ENCODE measurements at places on chromosomes 3 and 15.

- DNase-seq: no peak
These were observed 452.8 kb downstream of the FHIT start for GRCh38 chr3:60798456-60798855.

DNA sequence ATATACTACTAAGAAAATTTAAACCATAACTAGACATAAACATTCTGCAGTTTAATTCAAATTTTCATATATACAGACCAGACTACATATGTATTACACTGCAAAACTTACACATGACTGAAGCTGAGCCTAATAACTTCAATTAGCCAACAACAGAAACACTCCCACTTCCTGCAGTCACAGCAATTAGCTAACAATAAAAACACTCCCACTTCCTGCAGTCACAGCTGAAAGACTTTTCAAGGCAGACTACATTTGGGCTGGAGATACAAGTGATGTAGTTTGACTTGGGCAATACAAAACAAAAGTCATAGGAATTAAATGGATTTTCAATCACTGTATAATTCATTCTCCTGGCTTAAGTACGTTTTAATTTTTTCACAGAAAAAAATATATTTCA is 10.3 kb downstream of the TM2D3 start:
- DNase-seq: no peak

DNA sequence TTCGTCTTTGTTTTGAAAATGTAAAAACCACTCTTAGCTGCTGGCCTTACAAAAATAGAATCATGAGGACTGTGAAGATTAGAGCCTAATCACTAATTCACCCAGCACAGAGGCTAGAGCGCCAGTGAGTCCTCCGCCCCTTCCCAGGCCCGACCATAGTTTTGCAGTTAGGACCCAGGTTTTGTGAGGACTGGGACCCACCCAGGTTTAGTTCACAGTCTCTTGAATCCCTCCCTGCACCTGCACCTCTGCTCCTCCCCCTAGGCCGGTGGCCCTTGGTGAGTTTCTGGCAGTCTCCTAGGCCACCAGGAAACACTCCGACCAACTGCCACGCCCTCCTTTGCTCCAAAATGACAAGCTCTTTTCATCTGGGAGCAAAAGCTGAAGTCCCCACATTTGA is 136.0 kb upstream of the CCDC54 start:
- no peak for DNase-seq

DNA sequence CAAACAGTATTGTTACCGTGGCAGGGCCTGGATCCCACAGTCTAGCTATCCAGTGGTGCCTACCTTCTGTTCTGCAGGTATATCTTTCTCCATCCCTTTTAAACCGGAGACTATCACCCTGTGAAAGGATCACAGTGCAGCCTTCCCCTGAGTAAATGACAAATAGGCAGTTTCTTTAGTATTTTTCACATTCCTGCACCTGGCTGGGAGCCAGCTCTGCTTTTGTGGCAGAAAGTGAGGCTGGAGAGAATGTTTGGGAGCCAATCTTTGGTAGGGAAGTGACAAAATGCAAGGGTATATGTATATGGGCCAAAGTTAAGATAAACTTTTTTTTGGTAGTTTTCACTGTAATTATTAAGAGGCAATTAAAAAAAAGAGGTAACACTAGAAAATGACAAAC is 54.8 kb downstream of the ARHGEF26 start:
- DNase-seq: no peak

DNA sequence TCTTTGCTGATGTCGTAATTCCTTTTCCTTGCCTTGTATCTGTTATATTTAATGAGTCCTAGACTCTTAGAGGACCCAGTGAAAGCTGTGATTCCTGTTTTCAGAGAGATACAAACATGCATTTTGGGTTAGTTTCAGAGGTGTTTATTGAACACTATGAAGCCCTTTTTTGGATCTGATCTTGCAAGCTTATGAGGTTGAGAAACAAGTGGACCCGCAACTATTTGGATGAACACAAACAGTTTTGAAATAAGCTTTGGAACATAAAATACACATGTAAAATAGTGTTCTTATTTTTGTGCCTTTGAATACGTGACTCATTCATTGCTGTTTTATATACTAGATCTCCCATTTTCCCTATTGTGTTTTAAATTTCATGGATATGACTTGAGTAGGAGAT is 33.5 kb downstream of the SNRK start:
- DNase-seq: no peak

DNA sequence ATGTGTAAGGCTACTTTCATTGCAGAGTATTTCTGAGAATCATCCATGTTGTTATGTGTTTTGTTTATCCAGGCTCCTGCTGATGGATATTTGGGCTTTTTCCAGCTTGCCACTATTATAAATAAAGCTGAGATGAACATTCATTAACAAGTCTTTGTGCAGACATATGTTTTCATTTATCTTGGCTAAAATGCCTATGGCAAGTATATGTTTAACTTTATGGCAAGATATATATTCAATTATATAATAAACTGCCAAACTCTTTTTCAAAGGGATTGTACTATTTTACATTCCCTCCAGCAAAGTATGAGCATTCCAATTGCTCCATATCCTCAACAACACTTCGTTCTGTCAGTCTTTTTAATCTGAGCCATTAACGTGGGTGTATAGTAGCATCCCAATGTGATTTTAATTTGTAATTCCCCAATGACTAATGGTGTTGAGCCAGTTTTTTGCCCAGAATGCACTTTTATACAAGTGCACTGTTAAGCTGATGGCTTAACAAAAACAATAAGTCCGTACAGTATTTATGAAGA is 452.4 kb downstream of the SHQ1 start:
- no peak for DNase-seq

- no peak for DNase-seq
These were observed 91.2 kb upstream of the NAALADL2 start for GRCh38 chr3:174767853-174768382.

- DNase-seq: no peak
These were observed 16.2 kb downstream of the RARB start for GRCh38 chr3:25444273-25444672.

GRCh38 chr15:77019521-77020331 is 24.8 kb downstream of the PSTPIP1 start:
- DNase-seq: no peak

DNA sequence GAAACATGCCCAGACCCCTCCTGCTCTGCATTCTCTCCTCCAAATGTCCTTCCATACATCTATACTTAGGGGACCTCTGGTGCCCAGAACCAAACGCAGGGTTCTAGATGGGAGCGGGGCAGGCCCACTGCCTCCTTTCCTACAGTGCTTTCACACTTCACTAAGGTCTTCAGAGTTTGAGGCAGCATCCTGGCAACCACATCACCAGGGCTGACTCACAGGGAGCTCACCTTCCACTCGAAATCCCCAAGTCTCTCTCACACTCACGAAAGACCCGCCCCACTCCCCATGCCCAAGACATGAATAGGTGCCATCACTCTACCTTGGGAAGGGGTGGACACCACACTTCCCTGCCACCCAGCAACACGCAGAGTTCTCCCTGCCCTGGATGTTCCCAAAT is 18.9 kb downstream of the HOMER2 start:
- DNase-seq: no peak

GRCh38 chr3:25153561-25153960 is 274.5 kb upstream of the RARB start:
- DNase-seq: no peak

DNA sequence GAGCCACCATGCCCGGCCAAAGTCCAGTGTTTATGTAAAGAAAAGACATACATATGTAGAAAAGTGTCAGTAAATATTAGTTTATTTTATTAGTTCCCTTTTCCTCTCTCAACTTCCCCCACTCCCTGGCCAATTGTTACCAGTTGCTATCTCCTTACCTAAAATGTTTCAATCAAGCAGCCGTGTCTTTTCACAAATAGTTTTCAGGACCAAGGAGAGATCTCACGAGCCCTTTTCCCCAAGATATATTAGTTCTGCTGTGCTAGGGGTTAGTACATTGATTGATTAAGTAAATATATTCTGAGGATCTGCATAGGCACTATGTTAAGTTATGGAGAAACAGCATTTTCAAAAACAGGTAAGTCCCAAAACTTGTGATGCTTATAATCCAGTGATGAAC is 87.4 kb downstream of the ZIC4 start:
- no peak for DNase-seq

DNA sequence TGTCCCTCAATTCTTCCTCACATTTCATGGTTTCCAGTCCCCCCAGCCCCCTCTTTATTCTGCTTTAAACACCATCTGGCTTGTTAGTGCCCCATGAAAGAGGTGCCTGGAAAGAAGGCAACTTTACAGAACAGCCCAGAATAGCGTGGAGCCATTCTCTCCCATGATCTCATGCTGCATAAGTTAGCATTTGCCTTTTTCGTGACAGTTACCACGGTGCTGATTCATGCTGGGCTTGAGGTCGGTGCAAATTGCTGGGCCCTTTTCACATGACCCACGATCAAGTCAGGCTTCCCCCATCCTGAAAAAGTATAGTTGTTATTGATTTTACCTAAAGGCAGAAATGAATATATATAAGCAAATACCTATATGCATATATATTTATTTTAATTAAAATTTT is 29.6 kb downstream of the SQOR start:
- DNase-seq: no peak

GRCh38 chr15:97259943-97260342 is 700.6 kb upstream of the ARRDC4 start:
- DNase-seq: no peak

DNA sequence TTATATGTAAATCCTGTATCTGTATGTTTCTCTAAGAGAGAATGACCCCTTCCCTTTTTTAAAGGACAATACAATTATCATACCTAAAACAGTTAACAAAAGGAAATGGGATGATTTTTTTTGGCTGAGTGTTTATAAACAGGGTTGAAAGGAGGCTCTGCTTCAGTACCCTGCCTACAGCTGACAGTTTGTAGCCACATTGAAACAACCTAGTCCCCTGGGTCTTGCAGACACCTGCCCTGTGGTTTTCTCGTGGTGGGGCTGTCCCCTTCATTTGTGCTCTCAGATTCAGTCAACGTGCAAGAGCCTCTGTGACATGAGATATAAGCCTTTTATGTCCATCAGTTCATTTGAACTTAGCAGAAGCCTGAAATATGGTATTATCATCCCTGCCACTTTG is 2.3 kb upstream of the HMCES start:
- no peak for DNase-seq

DNA sequence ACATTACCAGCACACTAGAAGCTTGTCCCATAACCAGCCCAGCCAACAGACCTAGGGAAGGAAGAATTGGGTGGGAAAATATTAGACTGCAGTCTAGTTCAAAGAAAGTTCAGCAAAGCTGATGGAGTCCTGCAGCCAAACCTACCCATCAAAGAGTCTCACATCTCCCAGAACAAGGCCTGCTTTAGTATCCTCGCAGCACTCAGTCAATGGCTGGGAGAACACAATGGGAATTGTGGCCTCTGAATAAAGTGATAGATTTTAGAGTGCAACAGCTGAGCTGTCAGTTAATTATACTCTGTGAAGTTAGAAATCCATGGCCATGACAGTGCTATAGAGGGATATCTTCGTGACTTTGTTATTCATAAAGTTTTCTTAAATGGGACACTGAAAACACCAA is 207.2 kb upstream of the NAALADL2 start:
- no peak for DNase-seq

DNA sequence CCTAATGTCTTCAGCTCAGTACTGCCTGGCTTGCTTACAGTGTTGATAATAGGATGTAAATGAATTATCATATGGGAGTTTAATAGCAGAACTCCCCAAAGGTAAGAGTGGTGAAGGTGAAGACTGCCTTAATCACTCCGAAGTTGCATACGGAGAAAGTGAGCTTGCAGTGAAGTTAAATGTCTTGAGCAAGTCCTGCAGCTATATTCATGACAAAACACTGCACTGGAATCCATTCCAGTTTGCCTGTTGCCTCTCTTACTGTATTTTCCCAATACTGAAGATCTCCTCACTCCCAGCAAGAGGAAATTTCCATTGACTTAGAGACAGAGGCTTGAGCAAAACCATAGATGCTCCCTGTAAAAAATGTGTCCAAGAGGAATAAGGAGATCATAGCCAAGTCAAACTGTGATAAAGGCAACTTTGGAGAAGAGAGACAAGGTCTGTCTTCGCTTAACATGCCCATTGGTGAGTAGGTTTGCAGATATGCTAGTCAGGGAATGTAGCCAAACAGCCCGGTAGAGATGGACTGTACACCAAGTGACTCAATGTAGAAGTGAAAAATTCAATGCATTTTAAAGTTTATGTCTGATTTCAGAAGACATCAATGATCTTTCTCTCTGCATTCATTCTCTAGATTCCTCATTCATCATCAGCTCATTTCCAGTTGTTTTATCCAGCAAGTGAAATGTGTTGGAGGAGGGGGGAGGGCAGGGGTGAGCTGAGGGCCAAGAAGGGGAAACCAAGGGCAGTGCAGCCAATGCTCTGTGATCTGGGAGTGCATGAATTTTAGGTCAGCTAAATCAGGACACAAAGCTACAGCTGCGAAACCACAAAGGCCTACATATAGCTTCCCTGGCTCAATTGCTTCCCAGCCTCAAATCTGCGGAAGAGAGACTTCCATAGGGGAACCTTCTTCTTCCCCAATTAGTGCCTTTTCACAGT is 667.1 kb upstream of the NR2F2 start:
- DNase-seq: no peak

DNA sequence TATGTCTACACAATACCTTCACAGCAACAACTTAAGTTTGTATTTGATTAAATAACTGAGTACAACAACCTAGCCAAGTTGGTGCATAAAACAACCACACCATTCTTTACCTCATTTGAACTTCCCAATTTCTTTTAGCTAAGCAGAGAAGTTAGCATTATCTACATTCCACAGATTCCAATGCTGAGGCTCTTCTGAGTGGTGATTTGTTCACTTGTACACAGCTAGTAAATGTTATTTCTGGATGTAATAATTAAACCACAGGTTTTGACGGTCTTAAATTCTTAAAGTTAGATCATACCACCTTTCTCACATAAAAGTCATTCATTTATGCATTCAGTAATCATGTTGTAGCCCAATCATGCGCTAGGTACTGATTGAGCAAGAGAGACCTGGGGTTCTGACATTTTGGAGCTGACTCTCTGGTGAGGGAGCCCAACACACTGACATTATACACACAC is 102.5 kb downstream of the SST start:
- DNase-seq: no peak

- DNase-seq: peak; percentile 61
These were observed 27.2 kb upstream of the TNFSF10 start for GRCh38 chr3:172550347-172550943.

GRCh38 chr3:98875535-98875934 is 26.0 kb downstream of the DCBLD2 start:
- DNase-seq: no peak

DNA sequence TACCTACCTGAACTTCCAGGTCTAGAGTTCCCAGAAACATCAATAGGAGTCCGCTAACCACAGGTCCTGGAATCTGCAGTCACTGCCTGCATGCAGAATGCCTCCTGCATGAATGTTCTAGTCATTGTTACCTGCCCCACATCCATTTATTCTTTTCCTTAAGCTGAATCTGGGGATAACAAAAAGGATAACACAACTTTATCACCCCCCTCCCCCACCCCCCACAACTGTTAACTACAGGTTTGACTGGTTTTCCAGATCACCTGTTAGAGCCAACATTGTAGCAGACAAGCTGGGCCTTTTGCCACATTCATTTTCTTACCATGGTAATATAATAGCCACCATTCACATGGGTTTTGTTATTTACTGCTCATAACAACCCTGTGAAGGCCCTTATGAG is 4.6 kb upstream of the CTSH start:
- no peak for DNase-seq

GRCh38 chr3:57179580-57180410 is 14.6 kb upstream of the IL17RD start:
- DNase-seq: no peak

- no peak for DNase-seq
These were observed 163.1 kb downstream of the CLSTN2 start for GRCh38 chr3:140097874-140098635.

GRCh38 chr3:178170698-178171535 is 365.3 kb upstream of the KCNMB2 start:
- DNase-seq: no peak
